ENCODE measurements at places on chromosomes 16 and 17. TPM values are rescaled to one million over a fixed set of nuclear protein-coding genes. Genes with fewer than 3 reads are reported as not detected.
A peak's percentile ranks its signal among the peaks of the same experiment; 100 is the strongest.

DNA sequence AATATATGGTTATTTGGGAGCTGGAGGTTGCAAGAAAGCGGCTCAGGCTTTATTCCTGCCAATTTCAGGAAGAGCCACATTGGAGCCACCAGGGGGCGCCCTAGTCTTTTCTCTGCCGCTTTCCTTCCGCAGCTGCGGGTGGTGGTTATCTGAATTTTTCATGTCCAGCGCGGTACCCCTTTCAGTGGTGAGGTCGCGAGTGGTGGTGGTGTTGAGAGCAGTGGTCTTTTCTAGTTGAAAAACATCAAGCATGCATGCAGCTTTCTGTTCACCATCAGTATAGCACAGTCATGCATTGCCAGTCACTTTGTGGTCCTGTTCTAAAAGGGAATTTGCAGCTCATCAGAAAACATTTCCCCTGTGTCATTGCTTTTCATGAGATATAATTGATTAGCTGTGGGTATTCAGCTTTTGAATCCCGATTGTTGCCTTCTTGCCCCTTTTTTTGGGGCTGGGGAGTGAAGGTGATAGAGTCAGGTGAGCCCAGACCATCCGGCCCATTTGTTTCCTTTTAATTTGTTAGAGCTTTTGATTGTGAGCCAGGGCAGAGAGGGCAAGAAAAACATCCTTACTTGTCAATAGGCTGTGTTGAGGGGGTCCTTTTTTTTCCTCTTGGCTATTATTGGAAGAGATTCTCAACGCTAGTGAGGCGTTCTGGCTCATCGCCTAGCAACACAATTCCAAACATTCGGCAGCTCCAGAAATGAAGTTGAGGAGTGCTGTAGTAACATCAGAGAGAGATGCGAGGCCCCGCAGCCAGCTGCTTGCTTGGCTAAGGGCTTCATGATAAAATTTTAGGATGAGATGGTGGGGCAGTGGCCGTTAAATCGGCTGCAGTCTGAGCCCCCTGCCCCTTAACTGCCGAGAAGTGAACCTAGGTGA is 119.0 kb downstream of the SNX29 start:
- H3K36me3 ChIP-seq = no peaks in the 10 kb centered on the region
- no peak overlapping the region for H3K4me3 ChIP-seq
- H3K27ac ChIP-seq = no peak overlapping the region
- H3K4me1 ChIP-seq = peaks cover 9% of the 10 kb centered on the region
- DNase-seq = peak; percentile 75

DNA sequence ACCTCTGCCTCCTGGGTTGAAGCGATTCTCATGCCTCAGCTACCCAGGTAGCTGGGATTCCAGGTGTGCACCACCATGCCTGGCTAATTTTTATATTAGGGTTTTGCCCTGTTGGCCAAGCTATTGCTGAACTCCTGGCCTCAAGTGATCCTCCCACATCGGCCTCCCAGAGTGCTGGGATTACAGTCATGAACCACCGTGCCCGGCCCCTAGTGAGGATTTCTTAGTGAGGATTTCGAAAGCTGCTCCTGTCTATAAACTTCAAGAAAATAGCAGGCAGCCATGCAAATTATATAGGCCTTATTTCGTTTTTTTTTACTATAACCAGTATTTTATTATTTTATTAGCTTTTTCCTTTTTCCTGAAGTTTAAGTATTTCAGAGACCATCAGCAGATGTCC is 41.6 kb downstream of the EPN2 start:
- H3K27ac ChIP-seq = no peak overlapping the region
- peaks cover 3% of the 10 kb centered on the region for H3K36me3 ChIP-seq
- H3K4me1 ChIP-seq = peaks cover 5% of the 10 kb centered on the region
- DNase-seq = no peak
- H3K4me3 ChIP-seq = no peak overlapping the region
- H3K27me3 ChIP-seq = no peaks in the 10 kb centered on the region

DNA sequence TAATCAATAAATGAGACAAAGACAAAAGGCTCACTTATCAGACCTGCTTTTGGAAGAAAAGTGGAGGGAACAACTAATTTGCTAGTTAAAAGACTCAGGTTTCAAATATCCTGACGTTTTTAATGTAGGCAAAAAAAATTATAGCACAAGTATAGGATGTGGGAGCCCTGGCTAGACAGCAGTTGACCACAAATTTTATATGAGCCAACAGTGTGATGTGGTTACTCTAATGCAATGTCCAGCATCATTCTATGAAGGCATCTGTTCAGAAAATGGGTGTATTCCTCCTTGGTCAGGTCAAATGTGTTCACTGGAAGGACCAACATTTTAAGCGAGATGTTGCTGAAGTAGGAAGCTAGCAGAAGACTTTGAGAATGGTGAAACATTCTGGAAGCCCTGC is 237.4 kb downstream of the MAP2K6 start:
- no peaks in the 10 kb centered on the region for H3K4me1 ChIP-seq

- H3K4me3 ChIP-seq = no peak overlapping the region
- no peaks in the 10 kb centered on the region for H3K27me3 ChIP-seq
- no peak overlapping the region for H3K27ac ChIP-seq
Measured at GRCh38 chr17:57328109-57328882, 72.0 kb downstream of the MSI2 start.

GRCh38 chr16:83482545-83483162 is 325.1 kb upstream of the HSBP1 start:
- no peak for DNase-seq
- H3K4me1 ChIP-seq = no peaks in the 10 kb centered on the region
- no peak overlapping the region for H3K27ac ChIP-seq
- no peaks in the 10 kb centered on the region for H3K27me3 ChIP-seq
- no peaks in the 10 kb centered on the region for H3K36me3 ChIP-seq

The HSD11B2 gene
- 166 TPM for polyA plus RNA-seq

The DBNDD1 gene
- polyA plus RNA-seq = 8.3 TPM

GRCh38 chr17:33725675-33726271 is 432.7 kb upstream of the ASIC2 start:
- H3K27me3 ChIP-seq = no peaks in the 10 kb centered on the region
- no peaks in the 10 kb centered on the region for H3K4me1 ChIP-seq
- no peaks in the 10 kb centered on the region for H3K36me3 ChIP-seq
- no peak overlapping the region for H3K27ac ChIP-seq
- peak; percentile 23 for DNase-seq
- no peak overlapping the region for H3K4me3 ChIP-seq

GRCh38 chr16:88015806-88016140 is 64.5 kb downstream of the BANP start:
- no peaks in the 10 kb centered on the region for H3K27me3 ChIP-seq
- no peak overlapping the region for H3K27ac ChIP-seq
- no peak for DNase-seq
- H3K36me3 ChIP-seq = peaks cover 3% of the 10 kb centered on the region
- H3K4me3 ChIP-seq = no peak overlapping the region

The TPSG1 gene
- 18.8 TPM for polyA plus RNA-seq

The TRIM37 gene
- polyA plus RNA-seq = 11.3 TPM

DNA sequence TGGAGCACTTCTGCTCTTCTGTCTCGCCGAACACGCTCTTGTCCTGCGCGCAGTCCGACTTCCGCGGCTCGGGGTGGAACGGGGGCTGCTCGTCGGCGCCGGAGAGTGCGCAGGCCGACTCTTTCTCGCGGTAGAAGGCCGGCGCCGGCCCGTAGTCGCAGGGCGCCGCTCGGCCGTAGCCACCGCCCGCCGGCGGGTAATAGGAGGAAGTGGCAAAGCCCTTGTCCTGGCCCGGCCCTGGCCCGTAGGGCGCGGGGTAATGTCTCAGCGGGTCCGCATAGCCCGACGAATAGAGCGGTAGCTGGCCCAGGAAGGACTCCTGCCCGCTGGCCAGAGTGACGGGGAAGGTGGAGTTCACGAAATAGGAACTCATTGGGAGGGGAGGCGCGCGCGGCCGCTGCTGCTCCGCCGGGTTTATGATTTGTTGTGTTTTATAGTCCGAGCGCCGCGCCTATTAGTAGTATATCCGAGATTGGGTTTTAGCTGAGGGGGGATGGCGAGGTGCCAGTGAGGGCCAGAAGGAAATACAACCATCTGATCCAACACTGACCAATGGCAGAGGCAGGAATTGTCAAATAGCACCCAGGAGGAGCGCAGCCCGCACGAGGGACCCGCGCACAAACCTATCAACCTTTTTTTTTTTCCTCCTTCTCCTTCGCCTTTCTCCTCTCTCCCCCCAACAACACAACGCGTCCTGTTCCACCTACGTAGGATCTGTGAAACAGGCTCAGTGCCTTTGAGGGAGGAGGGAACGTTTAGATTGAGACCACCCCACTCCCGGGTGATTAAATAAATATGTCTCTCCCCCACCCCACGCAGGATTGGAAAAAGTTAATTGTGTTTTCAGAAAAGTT is 4.4 kb upstream of the HOXB5 start:
- DNase-seq = peak; percentile 68

- H3K4me1 ChIP-seq = peaks cover 3% of the 10 kb centered on the region
- no peaks in the 10 kb centered on the region for H3K27me3 ChIP-seq
- H3K27ac ChIP-seq = peak overlapping the region; percentile 84
- DNase-seq = peak; percentile 81
Measured at GRCh38 chr17:59842901-59843652, 49.7 kb downstream of the TUBD1 start.

- DNase-seq = no peak
- H3K27ac ChIP-seq = no peak overlapping the region
- H3K4me1 ChIP-seq = no peaks in the 10 kb centered on the region
- no peaks in the 10 kb centered on the region for H3K36me3 ChIP-seq
- H3K4me3 ChIP-seq = no peak overlapping the region
Measured at GRCh38 chr16:10206215-10206614, 24.0 kb upstream of the GRIN2A start.

GRCh38 chr16:84179612-84180320 is 7.1 kb downstream of the TAF1C start:
- H3K27me3 ChIP-seq = no peaks in the 10 kb centered on the region
- DNase-seq = no peak
- peaks cover 8% of the 10 kb centered on the region for H3K36me3 ChIP-seq
- peaks cover 7% of the 10 kb centered on the region for H3K4me1 ChIP-seq

DNA sequence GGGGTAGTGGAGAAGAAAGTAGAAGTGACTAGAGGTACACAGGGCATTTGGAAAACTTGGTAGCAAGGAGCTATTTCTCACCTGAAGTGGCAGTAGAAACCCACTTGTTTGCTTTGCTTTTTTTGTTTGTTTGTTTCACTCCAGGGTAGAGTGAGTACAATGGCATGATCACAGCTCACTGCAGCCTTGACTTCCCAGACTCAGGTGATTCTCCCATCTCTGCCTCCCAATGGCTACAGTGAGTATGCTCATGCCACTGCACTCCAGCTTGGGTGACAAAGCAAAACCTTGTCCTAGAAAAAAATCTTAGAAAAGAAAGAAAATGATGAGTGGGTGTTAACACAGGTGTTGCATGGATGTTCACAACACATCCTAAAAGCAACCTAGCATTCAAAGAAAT is 40.4 kb downstream of the SCNN1G start:
- no peak overlapping the region for H3K4me3 ChIP-seq
- no peaks in the 10 kb centered on the region for H3K4me1 ChIP-seq
- no peaks in the 10 kb centered on the region for H3K36me3 ChIP-seq
- no peak overlapping the region for H3K27ac ChIP-seq
- no peaks in the 10 kb centered on the region for H3K27me3 ChIP-seq
- no peak for DNase-seq

The CD300A gene
- polyA plus RNA-seq = 5.5 TPM

DNA sequence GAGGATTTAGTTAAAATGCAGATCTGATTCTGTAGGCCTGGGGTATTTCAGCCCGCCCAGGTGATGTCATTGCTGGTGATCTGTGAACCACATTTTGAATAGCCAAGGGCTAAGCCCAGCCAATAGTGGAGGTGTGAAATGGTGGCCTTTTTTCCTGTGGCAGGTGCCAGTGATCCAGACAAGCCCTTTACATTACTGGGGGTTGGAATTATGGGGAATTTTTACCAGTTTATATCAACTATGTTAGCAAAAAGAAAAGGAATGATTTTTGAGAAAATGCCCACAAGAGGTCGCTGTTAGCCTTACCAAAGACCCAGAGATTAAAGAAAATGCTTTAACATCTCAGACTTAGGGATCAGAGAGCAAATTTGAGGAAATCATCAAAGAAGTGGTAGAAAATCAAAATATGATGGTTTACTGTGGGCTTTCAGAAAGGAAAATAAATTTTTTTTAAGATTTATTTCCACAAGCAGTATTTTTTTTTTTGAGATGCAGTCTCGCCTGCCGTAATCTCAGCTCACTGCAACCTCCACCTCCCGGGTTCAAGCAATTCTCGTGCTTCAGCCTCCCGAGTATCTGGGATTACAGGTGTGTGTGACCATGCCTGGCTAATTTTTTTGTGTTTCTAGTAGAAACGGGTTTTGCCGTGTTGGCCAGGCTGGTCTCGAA is 3.9 kb downstream of the VPS35L start:
- H3K27me3 ChIP-seq = no peaks in the 10 kb centered on the region
- H3K36me3 ChIP-seq = no peaks in the 10 kb centered on the region
- no peak overlapping the region for H3K27ac ChIP-seq
- peak; percentile 58 for DNase-seq
- no peaks in the 10 kb centered on the region for H3K4me1 ChIP-seq
- H3K4me3 ChIP-seq = no peak overlapping the region

- H3K4me1 ChIP-seq = no peaks in the 10 kb centered on the region
- H3K36me3 ChIP-seq = no peaks in the 10 kb centered on the region
- no peaks in the 10 kb centered on the region for H3K27me3 ChIP-seq
- H3K4me3 ChIP-seq = no peak overlapping the region
- no peak overlapping the region for H3K27ac ChIP-seq
- no peak for DNase-seq
Measured at GRCh38 chr17:56810891-56811775, 22.6 kb downstream of the C17orf67 start.

DNA sequence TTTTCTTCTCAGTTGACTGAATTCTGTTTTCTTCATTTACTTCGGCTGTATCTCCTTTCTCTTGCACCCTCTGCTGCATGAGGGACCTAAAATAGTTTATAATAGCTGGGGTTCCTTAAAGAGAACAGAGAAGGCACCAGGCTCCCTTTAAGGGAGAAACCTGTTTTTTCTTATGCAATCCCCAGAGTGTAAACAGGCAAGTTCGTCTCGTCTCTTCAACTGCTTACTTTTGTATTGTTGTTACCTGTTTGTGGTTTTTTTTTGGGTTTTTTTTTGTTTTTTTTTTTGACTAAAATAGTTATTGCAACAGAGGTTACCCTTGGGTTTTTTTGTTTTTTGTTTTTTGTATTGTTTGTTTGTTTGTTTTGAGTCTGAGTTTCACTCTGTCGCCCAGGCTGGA is 3.7 kb upstream of the LDHD start:
- H3K27ac ChIP-seq = no peak overlapping the region
- H3K4me1 ChIP-seq = no peaks in the 10 kb centered on the region
- no peaks in the 10 kb centered on the region for H3K27me3 ChIP-seq
- DNase-seq = no peak
- H3K36me3 ChIP-seq = no peaks in the 10 kb centered on the region
- H3K4me3 ChIP-seq = no peak overlapping the region

The ORMDL3 gene
- 71.6 TPM for polyA plus RNA-seq

Data from small intestine (tissue), 16 donors.